ENCODE measurements at places on chromosomes 4 and X.

DNA sequence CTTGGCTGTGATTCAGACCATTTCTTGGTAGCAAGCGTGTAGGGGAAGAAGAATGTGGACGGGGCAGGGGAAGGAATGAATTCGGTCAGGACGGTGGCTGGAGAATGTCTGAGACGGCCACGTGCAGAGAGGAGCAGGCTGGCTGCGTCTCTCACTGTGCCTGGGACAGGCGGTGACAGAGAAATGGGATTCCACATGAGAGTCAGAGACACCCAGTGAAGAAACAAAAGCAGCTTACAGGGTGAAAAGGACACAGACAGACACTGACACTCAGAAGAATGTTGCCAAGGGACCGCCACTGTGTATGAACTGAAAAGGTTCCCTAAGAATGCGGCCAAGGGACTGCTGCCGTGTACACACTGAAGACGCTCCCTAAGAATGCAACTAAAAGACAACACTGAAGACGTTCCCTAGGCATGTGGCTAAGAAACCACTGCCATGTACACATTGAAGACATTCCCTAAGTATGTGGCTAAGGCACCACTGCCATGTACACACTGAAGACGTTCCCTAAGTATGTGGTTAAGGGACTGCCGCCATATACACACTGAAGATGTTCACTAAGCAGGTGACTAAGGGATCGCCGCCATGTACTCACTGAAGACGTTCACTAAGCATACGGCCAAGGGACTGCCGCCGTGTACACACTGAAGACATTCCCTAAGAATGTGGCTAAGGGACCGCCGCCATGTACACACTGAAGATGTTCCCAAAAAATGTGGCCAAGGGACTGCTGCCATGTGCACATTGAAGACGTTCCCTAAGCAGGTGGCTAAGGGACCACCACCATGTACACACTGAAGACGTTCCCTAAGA, 49.1 kb downstream of the DHRSX start:
- no peaks in the 10 kb centered on the region for H3K27me3 ChIP-seq
- H3K36me3 ChIP-seq, result peaks cover 20% of the 10 kb centered on the region

DNA sequence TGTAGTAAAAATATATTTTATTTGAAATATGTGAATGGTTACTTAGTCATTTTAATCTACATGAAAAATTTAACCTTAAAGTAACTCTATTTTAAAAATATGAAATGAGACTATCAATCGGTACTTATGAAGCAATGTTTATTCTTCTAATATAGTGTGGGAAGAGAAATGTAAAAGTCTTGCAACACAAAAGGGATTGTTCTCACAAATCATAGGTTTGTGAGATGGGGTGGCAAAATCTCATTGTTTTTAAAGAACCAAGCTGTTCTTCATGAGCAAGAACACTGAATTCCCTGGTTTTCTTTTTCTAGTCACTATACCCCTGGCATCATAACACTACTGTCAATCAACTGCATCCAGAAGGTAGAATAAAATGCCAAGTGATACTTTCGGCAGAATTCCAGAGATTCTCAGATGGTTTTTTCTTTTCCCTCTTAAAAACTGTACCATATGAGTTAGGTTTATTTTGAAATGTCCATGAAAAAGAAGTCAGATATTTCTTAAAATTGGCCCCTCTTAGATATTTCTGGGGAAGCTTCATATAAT, 52.2 kb downstream of the SNCA start:
- no peak for DNase-seq
- H3K36me3 ChIP-seq, result no peaks in the 10 kb centered on the region
- no peak overlapping the region for H3K4me3 ChIP-seq

DNA sequence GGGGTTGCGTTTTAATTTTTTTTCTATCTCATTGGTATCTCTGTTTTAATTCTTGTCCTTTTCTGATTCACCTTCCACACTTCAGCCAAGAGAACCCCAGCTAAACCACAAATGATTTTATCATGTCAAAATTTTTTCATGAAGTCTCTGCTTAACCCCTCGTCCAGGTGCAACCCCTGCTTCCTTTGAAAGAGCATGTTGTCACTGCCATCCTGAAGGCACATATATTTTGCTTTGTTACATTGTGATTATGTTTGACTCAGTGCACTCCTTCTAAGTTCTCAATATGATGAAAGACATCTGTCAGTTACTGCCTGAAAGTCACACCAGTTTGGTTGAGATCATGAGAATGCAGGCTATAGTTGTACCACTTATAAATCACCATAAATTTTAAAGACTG, 99.9 kb upstream of the FMR1 start:
- no peaks in the 10 kb centered on the region for H3K27me3 ChIP-seq
- H3K36me3 ChIP-seq, result no peaks in the 10 kb centered on the region
- no peak overlapping the region for H3K27ac ChIP-seq
- no peaks in the 10 kb centered on the region for H3K4me1 ChIP-seq

DNA sequence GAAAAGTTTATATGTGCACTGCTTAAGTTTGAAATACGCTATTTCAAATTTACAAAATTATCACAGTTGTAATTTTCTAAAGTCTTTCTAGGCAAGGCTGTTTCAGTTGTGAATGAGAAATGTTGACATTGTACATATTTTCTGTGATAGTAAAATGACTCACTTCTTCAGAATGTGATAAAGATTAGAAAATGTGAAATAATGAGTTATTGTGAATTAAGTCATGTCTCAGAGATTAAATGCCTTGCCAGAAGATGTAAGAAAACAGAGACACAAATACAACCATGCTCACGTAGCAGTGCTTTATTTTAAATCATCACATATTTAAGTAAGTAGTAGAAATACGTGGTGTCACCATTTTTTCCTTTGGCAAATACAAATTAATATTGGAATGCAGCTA, 768 bp downstream of the CLCN4 start:
- no peaks in the 10 kb centered on the region for H3K36me3 ChIP-seq
- no peak for DNase-seq
- H3K27ac ChIP-seq, result no peak overlapping the region
- H3K4me1 ChIP-seq, result no peaks in the 10 kb centered on the region
- H3K4me3 ChIP-seq, result no peak overlapping the region
- H3K27me3 ChIP-seq, result peaks cover 10% of the 10 kb centered on the region

GRCh38 chr4:181952478-181952877, 290.7 kb upstream of the TENM3 start:
- H3K4me3 ChIP-seq, result no peak overlapping the region
- H3K27me3 ChIP-seq, result no peaks in the 10 kb centered on the region
- H3K4me1 ChIP-seq, result no peaks in the 10 kb centered on the region
- DNase-seq, result no peak
- no peaks in the 10 kb centered on the region for H3K36me3 ChIP-seq

- H3K4me1 ChIP-seq, result no peaks in the 10 kb centered on the region
- no peak for DNase-seq
- peak overlapping the region; percentile 34 for H3K27ac ChIP-seq
Measured at GRCh38 chrX:65772842-65773241, 105.4 kb downstream of the MSN start.

DNA sequence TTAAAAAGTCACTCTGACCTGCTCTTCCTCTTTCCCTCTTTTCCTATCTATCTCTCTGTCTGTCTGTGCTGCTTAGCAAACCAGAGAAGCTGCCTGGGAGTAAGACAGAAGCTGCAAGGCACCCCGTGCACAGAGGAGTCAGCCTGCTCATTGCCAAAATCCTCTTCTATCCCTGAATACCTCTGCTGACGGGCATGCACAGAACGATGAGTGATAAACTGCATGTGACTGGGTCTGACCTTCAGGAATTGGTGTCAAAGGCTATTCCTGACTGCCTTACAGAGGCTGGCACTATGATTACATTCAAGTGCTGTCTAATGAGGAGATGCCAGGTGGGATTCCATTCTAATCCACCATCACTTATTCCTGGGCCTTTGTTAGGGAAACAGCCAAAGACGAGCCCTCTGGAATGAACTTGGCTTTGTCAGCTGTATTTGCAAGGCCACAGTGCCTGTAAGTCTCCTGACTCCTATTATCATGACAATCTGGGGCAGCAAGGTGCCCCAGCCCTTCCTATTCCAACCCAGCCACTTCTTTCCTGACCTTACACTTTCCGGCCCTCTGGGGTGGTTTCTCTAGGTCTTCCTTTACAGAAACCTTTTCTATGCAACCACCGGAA, 45.4 kb upstream of the CTAG2 start:
- H3K4me3 ChIP-seq, result no peak overlapping the region
- H3K27ac ChIP-seq, result no peak overlapping the region
- H3K4me1 ChIP-seq, result peaks cover 11% of the 10 kb centered on the region
- no peaks in the 10 kb centered on the region for H3K27me3 ChIP-seq
- peaks cover 31% of the 10 kb centered on the region for H3K36me3 ChIP-seq

DNA sequence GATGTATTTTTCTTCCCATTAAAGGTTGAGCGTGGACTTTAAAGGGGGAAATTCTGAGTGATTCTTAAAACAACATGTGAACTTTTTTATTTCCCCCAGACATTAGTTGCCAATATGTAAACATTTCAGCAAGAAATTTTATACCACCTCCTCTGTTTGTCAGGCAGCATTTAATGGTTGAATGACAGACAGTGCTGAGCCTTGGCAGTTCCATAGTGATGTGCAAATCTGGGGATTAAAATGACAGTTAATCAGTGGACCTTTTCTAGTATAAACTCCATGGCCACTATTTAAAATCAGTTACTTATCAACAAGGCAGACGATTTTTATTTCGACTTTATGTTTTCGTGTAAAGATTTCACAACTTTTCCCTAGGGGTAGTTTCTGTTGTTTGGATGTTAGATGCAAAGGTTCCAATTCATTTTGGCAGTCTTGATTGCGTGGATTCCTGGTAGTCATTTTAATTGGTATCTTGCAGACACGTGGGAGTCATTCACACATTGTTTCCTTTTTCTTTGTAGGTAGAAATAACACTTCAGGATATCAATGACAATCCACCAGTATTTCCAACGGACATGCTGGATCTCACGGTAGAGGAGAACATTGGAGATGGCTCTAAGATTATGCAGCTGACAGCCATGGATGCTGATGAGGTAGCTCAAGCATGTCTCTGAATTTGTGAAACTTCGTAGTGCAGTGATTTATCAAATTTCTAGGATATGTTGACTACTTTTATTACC, 83.7 kb downstream of the FAT4 start:
- H3K27me3 ChIP-seq, result no peaks in the 10 kb centered on the region
- DNase-seq, result no peak
- no peak overlapping the region for H3K27ac ChIP-seq
- H3K4me1 ChIP-seq, result no peaks in the 10 kb centered on the region
- no peaks in the 10 kb centered on the region for H3K36me3 ChIP-seq
- no peak overlapping the region for H3K4me3 ChIP-seq

GRCh38 chrX:115437841-115438595, 123.0 kb upstream of the PLS3 start:
- DNase-seq, result no peak
- no peaks in the 10 kb centered on the region for H3K4me1 ChIP-seq
- H3K27ac ChIP-seq, result no peak overlapping the region

- no peak for DNase-seq
- H3K27me3 ChIP-seq, result no peaks in the 10 kb centered on the region
- no peak overlapping the region for H3K4me3 ChIP-seq
- H3K36me3 ChIP-seq, result no peaks in the 10 kb centered on the region
- no peaks in the 10 kb centered on the region for H3K4me1 ChIP-seq
Measured at GRCh38 chrX:69024931-69025330, 140.3 kb downstream of the PJA1 start.

DNA sequence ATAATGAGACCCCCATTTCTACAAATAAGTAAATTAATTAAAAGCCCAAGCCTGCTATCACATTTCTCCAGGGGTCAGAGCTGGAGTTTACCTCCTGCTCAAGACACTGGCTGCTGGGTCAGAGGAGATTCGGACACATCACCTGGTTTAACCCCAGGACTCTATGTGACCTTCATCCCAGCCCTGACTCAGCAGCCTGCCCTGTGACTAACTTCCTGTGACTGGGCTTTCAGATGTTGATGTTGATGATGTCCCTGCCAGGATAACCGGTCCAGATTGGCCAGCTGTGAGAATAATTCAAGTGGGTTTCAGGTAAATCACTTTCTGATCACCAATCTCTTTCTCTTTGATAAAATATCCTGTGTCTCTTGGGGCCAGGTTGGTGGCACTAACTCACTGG, 102.4 kb upstream of the MAML3 start:
- no peak overlapping the region for H3K27ac ChIP-seq
- H3K4me3 ChIP-seq, result no peak overlapping the region
- no peaks in the 10 kb centered on the region for H3K36me3 ChIP-seq
- peaks cover 9% of the 10 kb centered on the region for H3K4me1 ChIP-seq

DNA sequence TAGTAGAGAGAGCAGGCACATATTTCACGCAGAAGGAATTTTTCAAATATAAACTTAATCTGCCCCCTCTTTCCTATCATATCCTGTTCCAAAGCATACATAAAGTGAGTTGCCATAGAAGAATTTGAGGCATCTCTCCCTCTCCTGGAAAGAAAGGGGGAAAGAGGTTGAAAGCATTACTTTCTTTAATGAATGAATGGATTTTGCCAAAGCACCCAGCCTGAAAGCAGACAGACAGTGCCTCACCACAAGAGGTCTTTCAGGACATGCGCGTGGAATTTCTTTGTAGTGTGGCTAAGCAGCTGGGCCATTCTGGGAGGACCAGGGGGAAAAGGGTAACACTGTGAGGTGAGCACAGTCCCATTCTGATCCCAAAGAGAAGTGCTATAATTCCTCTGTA, 651.4 kb downstream of the IQCM start:
- no peak for DNase-seq
- no peak overlapping the region for H3K27ac ChIP-seq
- no peak overlapping the region for H3K4me3 ChIP-seq
- peaks cover 2% of the 10 kb centered on the region for H3K27me3 ChIP-seq
- H3K36me3 ChIP-seq, result no peaks in the 10 kb centered on the region

DNA sequence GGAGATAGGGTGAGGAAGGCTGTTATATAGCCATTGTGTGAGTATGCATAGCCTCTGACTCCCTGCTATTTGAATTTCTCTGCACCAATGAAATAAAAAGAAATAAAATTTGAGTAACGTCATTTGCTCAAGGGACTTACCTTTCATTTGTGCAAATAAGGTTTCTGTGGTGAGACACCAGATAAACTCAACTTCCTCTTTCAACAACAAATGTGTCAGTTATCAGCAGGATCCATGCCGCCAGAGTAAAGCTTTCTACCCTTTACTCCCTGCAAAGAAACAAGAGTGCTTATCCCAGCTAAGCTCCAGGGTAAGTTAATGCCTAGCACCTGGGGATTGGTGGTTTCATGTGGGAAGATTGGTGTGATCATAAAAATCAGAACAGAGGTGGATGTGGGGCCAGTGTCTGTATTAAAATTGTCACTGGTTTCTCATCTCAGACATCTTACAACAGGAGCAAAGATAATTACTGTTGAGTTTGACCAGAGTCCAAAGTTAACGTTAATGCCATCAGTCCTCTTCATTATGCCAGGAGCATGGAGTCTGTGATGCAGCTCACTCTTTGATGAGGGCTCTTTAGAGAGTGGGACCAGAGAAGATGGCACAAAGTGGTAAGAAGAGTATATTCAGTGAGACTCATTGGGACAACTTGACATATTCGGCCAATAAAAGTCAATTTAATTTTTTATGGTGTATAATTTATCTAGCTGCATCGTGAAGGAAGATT, at the start of gene P2RY10:
P2RY10 (plus strand) TSS at position 206 of the 727 bp plus-strand sequence. CDS start 15,130 bp downstream, outside the sequence.
- peaks cover 2% of the 10 kb centered on the region for H3K36me3 ChIP-seq
- H3K4me3 ChIP-seq, result peak within 1 kb of the TSS; percentile 95
- H3K27ac ChIP-seq, result peak within 1 kb of the TSS; percentile 99
- H3K27me3 ChIP-seq, result no peaks in the 10 kb centered on the region

All from naive thymus-derived CD8-positive, alpha-beta T cell (primary cell).